ENCODE measurements at places on chromosomes 11 and 22. TPM values are rescaled to one million over a fixed set of nuclear protein-coding genes. Genes with fewer than 3 reads are reported as not detected.
A peak's percentile ranks its signal among the peaks of the same experiment; 100 is the strongest.

The CRYBB2 gene
- not detected for total RNA-seq

The MYRF gene
- total RNA-seq, result 0.29 TPM

The UPK2 gene
- not detected for total RNA-seq

DNA sequence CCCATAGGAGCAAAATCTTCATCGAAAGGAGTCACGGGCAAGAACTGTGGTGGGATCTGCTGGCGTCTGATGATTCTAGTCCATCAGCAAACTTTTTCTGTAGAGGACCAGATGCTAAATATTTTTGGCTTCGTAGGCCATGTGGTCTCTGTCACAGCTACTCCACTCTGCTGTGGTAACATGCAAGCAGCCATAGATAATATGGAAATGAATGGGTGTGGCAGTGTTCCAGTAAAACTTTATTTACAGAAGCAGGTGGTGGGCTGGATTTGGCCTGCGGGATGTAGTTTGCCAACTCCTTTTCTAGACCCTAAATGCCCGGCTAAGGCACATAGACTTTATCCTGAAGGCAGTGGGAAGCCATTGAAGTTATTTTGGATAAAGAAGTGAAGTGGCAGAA, 32.9 kb downstream of the BMAL1 start:
- DNase-seq, result no peak
- H3K36me3 ChIP-seq, result no peaks in the 10 kb centered on the region
- no peaks in the 10 kb centered on the region for H3K27me3 ChIP-seq
- peaks cover 4% of the 10 kb centered on the region for H3K4me1 ChIP-seq
- H3K4me3 ChIP-seq, result no peak overlapping the region

DNA sequence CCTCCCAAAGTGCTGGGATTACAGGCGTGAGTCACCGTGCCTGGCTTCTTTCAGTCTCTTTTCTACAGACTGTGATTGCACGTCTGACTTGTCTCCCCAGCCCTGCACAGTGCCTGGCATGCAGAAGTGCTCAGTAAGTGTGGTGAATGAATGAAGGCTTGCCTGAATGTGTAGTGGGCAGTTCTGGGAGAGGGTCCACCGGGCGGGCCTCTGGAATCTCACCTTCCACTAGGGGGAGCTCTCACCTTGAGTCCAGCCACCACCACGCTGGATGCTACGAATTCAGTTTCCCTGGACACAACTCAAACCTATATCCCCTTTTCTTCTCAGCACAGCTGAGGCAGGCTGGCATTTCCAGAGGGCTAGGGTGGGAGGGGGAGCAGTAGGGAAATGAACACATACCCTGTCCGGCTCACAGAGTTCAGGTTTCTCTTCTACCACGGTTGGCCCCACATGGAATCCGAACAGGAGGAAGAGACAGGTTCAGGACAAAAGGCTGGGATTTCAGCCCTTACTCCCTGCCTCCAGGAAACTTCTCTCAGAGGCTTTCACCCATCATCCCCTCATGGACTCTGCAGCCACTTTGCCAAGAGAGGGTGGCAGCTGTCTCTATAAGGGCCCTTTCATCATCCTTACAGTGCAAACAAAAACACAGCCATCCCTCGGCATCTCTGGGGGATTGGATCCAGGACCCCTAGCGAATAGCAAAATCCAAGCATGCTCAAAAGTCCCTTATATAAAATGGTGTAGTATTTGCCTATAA, 86.8 kb downstream of the NECTIN1 start:
- peaks cover 10% of the 10 kb centered on the region for H3K27me3 ChIP-seq
- no peaks in the 10 kb centered on the region for H3K36me3 ChIP-seq
- H3K4me3 ChIP-seq, result no peak overlapping the region

DNA sequence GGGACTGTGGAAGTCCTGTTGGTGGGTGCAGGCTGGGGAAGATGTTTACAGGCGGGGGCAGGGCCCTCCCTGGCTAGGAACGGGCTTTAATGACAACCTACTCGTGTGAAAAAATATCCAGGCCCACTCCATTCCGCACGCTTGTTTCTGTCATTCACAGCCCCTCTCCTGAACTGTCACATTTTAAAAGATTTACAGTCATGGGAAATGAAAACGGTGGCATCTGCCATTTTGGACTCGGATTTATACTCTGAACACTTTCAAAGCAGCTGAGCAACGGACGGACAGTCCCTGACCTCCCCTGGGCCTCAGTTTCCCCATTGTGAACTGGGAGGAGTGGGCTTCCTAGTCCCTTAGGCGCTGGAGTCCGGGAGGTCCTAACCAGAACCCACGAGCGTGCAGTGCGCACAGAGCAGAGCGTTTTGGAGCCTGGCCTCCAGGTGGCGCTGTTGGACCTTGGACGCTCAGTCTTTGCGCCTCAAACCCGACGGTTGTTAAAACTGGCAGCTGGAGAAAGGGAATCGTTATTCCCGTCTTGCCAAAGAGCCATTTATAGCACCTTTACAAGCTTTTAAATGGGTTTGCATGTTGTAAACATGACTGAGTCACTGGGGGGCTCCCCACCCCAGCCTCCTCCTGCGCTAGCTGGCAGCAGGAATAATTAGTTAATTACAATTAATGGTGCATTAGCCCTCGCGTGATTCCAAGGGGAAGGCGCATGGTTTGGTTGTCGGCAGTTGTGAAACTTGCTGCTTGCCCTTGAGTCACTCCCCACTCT, 75.3 kb downstream of the FBLN1 start:
- DNase-seq, result peak; percentile 96
- H3K4me1 ChIP-seq, result no peaks in the 10 kb centered on the region
- no peak overlapping the region for H3K4me3 ChIP-seq
- no peak overlapping the region for H3K27ac ChIP-seq
- H3K27me3 ChIP-seq, result no peaks in the 10 kb centered on the region

GRCh38 chr11:73404048-73404447, 27.8 kb downstream of the RELT start:
- no peaks in the 10 kb centered on the region for H3K27me3 ChIP-seq
- DNase-seq, result peak; percentile 91
- no peak overlapping the region for H3K4me3 ChIP-seq
- H3K27ac ChIP-seq, result no peak overlapping the region
- H3K4me1 ChIP-seq, result peaks cover 27% of the 10 kb centered on the region
- H3K36me3 ChIP-seq, result peaks cover 24% of the 10 kb centered on the region

DNA sequence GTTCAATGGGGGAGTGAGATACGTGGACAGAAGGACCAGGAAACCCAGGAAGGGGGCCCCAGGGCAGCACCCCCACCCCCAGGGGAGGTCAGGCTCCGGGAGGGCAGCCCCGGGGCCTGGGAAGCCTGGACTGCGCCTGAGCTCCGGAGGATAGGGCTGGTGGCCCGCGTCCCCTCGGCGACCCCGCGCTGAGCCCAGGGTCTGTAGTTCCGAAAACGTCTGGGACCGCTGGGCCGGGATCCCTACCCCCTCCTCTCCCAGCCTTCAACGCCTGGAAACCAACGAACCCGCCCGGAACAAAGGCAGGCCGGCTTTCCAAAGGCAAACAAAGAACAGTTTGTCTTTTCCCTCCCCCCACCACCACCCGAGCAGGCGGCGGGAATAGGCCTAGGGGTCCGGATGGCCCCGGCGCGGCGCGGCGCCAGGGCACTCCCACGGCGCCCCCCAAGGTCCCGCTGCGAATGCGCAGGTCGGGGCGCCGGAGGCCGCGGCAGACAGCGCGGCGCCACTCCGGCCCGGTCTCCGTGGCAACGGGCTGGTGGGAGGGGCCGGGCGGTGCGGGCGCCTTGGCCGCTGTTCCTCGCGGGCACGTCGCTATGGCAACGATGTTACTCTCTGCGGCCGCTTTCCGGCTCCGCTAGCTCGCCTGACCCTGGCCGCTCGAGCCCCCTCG, 58.5 kb downstream of the IGLL1 start:
- no peaks in the 10 kb centered on the region for H3K27me3 ChIP-seq
- H3K36me3 ChIP-seq, result no peaks in the 10 kb centered on the region
- H3K4me1 ChIP-seq, result peaks cover 13% of the 10 kb centered on the region
- H3K4me3 ChIP-seq, result peak overlapping the region; percentile 75

DNA sequence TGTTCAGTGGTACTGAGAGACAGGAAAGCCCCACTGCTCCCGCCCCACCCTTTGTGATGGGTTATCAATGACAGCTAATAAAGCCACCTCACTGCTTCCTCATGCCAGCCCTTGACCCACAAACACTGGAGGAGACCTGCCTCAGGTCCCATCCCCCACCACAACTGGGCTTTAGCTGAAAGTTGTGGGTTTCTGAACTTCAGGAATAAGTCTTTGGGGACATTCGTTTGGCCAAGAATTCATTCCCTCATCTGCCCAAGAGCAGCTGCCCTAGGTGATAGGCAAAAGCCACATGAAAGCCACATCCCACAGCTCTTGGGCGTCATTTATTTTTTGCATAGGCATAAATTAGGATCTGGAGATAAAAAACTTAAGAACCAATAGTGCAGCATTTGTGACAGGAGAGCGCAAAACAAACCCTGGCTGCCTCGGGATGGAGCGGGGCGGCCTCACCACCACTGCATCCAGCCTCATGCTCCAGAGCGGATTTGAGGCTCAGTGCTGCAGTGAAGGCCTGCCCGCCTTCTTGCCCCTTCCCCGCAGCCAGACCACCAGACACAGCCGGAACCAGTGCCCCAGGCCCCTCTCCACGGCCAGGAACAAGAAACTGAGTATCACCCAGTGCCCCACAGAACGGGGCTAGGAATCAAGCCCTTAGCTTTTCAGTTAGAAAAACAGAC, 21.2 kb downstream of the SUN2 start:
- DNase-seq, result peak; percentile 83
- no peaks in the 10 kb centered on the region for H3K4me1 ChIP-seq
- peaks cover 76% of the 10 kb centered on the region for H3K36me3 ChIP-seq

GRCh38 chr22:42427167-42427566, 5.0 kb downstream of the NFAM1 start:
- H3K36me3 ChIP-seq, result no peaks in the 10 kb centered on the region
- peaks cover 31% of the 10 kb centered on the region for H3K27me3 ChIP-seq
- no peak overlapping the region for H3K27ac ChIP-seq
- peak; percentile 49 for DNase-seq

DNA sequence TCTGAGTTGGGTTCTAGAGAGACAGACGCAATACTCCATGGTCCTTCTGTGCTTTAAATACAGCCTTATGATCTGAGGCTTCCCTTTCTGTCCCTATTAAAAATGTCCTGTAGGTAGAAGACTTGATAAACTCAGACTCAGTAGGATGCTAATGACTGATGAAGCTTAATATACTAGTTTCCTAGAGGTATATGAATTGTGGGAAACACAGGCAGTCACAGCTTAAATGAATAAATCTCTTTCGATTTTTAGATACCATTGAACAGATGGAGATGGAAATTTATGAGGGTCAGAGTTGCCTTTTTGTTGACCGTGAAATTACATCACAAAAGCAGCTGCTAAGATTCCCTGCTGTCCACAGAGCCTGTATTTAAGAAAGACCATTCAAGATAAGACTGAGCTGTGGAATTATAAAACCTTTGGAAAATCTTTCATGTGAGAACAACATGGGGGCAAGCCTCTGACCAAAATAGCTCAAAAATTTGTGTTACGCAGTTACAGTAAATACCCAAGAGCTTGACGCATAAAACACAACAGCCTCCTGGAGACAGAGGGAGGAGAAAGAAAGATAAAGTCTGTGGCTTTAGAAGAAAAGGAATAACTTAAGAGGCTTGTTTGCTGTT, 172.3 kb downstream of the AASDHPPT start:
- H3K36me3 ChIP-seq, result no peaks in the 10 kb centered on the region
- H3K4me3 ChIP-seq, result no peak overlapping the region
- no peaks in the 10 kb centered on the region for H3K4me1 ChIP-seq
- H3K27me3 ChIP-seq, result no peaks in the 10 kb centered on the region
- H3K27ac ChIP-seq, result no peak overlapping the region

DNA sequence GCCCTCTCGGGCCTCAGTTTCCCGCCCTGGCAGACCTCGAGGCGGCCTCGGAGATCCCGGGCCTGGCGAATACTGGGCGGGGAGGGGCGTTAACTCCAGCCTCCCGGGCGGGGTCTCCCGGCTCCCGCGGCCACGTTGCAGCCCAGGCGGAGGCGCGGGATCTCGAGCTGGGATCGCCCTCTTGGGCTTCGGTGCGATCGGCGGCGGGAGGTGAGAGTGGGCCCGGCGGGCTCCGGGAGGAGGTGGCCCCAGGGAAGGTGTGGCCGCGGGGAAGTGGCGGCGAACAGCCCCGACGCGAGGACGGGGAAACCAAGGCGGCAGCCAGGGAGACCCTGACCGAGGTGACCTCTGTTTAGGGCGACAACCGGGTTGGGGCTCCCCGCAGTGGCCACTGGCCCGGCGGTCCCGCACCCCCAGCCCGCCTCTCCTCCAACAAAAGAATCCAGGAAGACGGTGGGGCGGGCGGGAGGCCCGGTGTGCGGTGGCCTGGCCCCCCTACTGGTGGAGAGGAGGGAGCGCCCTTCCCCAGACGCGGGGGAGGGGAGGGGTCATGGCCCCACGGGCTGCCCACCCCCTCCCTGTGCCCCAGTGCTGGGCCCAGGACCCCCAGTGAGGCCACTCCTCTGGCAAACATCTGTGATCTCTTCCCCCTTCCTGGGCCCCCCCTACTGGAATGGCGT, at the start of gene PHETA2:
TSS of gene PHETA2 (plus strand) at position 117 of the 680 bp plus-strand sequence. CDS start 3,046 bp downstream, outside the sequence.
- peak within 1 kb of the TSS; percentile 84 for H3K27ac ChIP-seq
- H3K36me3 ChIP-seq, result peaks cover 30% of the 10 kb centered on the region
- peak; percentile 91 for DNase-seq

DNA sequence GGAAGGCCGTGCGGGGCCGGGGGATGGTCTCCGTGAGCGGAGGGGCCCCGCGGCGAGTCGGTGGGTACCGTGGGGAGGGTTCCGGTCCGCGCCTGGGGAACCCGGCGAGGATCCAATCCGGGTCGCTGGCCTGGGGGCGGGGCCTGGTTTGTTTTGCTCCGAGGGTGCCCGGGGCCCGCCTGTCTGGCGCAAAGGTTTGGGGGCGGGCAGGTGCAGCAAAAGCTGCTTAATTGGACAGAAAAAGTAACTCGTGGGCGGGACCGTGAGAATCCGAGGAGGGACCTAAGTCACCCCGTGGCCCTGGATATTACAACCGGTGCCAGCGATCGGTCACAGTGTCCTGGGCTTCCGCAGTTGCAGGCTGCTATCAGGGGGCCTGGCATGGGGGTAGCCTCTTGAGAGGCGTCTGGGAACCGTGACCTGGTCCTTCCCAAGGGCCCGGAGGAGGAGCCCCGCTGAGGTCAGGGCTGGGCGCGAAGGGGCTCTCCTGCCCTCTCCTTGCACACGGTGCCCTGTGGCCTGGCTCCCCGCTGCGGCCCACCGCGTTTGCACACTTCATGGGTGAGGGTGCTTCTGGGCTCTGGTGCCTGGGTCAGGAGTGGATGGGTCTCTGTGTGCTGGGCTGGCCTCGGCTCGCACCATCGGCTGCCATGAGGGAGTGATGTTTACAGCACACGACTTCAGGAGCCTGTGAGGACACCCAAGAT, 1.4 kb downstream of the PNPLA2 start:
- H3K27ac ChIP-seq, result peak overlapping the region; percentile 13
- H3K4me3 ChIP-seq, result peak overlapping the region; percentile 89
- peaks cover 28% of the 10 kb centered on the region for H3K4me1 ChIP-seq
- H3K27me3 ChIP-seq, result no peaks in the 10 kb centered on the region
- DNase-seq, result peak; percentile 96
